ENCODE measurements at places on chromosomes 5 and 9.

DNA sequence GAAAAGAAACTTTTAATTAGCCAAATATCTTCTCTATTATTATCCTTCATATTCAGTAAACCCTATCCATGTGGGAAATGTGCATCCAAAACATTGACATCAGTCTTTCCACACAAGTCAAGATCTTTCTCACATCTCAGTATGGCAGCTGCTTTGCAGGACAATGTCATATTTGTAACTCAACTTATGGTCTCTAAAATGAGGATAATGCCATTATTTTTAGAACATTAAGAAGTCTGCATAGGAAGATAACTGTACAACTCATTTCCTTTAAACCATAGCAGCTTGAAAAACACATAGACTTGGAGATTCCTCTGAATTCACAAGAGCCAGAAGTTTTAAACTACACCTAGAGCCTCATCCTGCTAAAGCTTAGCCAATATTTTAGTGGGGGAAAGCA lies 43.7 kb downstream of the MCTP1 start:
- DNase-seq, result no peak

DNA sequence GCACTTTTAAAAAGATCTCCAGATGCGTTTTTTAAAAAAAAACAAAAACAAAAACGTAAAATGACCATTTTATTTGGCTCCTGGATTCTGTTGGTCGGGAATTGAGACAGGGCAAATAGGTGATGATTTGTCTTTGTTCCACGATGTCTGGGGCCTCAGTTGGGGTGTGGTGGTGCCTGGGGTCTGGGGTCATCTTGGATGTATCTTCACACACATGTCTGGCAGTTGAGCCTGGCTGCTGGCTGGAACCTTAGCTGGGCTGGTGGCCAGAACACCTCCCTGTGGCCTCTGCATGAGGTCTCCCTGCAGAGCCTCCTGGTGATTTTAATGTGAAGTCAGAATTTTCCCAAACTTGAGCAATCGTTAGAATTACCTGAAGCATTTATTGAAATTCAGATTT lies 42.5 kb upstream of the BASP1 start:
- DNase-seq, result no peak

GRCh38 chr9:70506159-70506558 lies 91.7 kb upstream of the KLF9 start:
- DNase-seq, result no peak

GRCh38 chr5:151688436-151688835 lies 1.7 kb upstream of the SPARC start:
- DNase-seq, result no peak

- no peak for DNase-seq
Measured at GRCh38 chr5:33260098-33260497, 180.7 kb upstream of the TARS1 start.

DNA sequence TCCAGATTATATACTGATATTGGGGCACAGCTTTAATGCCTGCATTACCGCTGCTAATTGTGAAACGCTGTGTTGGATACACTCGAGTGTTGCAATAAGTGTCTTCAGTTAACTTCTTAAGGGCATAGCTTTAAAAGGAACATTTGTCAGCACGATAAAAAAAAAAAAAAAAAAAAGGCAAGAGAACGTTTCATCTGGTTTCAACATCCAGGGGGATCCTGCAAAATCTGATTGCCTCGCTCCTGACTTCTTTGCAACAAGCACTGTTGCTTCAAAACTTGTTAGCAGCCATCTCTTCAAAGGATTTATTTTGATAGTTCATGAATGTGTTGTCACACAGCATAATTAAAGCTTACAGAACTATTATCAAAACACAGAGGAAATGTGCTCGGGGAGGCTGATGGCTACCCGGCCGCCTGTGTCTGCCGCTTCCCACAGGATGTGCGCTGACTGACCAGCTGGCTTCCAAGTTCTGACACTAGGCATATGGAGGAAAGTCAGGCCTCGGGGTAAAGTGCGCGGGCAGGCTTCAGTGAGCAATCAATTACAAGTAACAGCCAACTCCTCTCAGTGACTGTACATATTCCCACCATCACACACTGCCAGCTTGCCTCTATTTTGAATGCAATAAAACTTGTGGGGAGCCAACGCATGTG lies 77.7 kb downstream of the EBF1 start:
- DNase-seq, result no peak

GRCh38 chr5:151805414-151806223 lies 33.9 kb downstream of the G3BP1 start:
- no peak for DNase-seq

DNA sequence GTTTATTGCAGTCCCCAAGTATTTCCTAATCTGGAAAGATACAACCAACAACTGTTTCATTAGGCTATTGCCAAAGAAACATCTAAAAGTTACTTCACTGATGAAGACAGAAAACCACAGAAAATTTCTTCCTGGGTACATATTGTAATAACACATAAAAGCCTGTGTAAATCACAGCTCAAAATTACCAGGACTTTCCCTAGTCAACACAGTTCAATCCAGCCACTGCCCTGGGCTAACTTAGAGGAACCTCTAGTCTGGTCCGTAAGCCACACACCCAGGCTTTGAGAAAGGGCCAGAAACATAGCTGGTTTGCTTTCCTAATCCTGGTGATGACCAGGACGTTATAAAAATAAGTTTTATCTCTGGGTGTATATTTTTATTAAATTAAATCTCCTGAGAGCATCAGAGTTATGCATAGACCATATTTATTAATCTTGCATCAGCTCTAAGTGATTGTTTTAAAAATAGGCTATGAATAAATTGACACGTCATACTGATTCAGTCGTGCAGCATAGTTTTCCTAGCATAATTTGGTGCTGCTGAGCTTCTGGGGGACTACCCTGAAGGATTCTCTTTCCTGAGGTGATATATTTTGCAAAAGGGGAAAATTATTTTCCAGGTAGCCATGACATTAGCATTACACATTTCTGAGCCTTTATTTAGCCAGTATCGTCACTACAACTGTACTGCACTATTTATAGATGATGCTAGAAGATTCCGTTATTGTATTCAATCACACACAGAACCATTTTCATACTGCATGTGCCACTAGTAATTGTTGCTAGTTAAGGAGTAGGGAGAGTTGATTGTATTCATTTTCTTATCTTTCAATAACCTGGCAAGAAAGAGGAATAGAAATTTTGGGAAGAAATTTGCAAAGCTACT lies 12.6 kb upstream of the MUSK start:
- no peak for DNase-seq

GRCh38 chr5:170314541-170315095 lies 17.0 kb upstream of the LCP2 start:
- no peak for DNase-seq

- DNase-seq, result no peak
Measured at GRCh38 chr9:128494108-128494745, 10.3 kb upstream of the GLE1 start.

DNA sequence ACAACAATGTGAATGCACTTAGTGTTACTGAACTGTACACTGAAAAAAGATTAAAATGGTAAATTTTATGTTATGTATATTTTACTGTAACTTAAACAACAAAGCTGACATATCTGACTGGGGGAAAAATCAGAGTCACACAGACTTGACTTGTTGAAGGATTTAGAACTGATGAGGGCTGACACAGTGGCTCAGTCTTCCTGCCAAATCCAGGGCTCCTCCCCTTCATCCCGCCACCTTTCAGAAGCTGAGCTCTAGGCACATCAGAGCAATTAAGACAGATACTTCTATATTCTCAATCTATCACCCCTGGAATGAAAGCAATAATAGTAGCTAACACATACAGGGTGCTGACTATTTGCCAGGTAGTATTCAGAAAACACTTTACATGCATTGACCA lies 27.7 kb upstream of the TAS2R1 start:
- no peak for DNase-seq

DNA sequence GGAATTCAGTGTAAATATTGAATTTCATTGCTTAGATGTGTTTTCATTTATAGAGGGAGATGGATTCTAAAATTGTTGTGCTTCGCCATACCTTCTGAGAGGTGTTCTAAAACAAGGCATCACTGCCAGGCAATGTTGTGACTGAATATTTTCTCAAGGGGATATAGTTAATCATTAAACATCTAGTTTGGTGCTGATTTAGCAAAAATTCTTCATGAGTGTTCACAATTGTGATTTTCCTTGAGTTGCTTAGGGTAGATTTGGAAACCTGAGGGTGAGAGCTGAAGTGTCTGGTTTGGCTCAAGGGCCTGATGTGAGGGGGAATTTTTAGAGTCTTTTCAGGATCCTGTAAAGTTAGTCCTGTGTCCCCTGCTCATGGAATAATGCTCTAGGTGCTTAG lies 104.5 kb downstream of the MAT2B start:
- DNase-seq, result no peak

DNA sequence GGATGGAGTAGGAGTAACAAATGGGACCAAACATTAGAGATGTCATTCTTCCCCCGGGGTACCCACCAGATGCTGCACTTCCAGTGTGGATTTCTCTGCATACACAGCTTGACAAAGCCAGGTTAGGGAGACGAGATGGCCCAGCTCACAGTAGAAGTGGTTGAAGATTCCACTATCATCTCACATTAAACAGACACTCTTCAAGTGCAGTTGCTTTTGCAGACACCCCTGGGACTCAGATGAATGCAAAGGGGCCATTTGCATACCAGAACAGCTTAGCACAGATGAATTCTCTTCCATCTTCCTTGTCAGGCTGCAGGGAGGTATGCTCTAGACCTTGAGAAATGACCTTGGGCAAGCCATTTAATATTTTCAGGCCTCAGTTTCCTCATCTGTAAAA lies 12.6 kb upstream of the C5orf58 start:
- no peak for DNase-seq

- DNase-seq, result no peak
Measured at GRCh38 chr9:113566712-113567071, 103.2 kb downstream of the RGS3 start.

GRCh38 chr5:30103052-30103451 lies 1090.4 kb upstream of the CDH6 start:
- DNase-seq, result no peak

DNA sequence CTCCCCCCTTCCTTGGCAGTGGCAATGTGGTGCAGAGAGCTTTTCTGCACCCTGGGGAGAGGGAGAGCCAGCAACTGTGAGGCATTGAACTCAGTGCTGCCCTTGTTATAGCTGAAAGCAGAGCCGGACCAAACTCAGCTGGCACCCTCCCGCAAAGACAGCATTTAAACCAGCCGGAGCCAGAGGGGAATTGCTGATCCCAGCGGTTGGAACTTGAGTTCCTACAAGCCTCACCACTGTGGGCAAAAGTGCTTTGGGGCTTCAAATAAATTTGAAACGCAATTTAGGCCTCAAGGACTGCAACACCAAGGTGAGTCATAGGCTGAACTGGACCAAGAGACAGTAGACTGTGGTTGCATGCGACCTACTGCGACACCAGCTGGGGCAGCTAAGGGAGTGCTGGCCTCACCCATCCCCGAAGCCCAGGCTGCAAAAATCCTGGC lies 207.6 kb upstream of the CDKN2B start:
- no peak for DNase-seq

GRCh38 chr9:105447386-105447813 lies 434 bp upstream of the FSD1L start:
- DNase-seq, result no peak

DNA sequence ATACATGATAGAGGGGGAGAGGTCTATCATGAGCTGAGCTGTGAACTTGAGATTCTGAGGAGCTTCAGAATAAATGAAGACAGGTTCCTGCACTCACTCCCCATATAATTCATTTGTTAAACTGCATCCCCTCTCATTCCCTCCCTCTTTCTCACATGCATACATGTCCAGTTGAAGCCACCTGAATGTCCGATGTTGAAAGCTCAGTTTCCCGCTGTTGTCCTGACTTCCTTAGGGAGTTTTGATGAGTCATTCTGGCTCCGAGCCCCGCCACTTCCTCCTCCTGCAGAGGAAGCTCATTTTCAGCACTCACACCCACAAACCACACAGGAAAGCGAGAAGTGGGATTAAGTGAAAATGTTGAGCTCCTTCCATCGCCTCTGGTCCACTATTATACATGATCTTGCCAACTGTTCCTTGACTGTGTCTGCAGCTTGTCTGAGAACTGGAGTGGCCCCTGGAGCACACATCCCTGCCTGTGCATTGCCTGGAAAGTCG lies 121.2 kb downstream of the CEMIP2 start:
- no peak for DNase-seq

DNA sequence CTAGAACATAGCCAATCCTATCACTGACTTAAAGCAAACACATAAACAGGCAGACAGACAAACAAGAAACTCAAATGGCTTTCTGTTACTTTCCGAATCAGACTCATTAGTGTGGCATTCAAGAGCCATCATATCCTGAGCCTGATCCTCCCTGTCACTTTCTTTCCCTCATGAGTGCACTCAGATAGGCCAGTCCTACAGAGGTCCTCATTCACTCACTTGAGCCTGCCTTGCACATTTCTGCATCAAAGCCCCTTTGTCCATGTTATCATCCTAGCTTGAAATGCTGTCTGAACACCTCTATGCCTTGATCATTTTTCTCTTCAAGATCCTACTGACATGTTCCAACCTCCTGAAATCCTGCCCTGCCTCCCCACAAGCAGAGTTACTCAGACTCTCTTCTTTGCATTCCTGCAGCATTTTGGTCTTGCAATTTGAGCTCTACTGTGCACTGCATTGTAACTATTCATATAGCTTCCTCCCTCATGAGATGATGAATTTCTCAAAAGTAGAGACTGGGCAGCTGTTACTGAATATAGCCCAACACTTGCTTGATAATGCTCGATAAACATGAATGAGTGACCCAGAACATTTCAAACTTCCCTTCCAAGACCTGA lies 126.9 kb downstream of the PALM2AKAP2 start:
- no peak for DNase-seq

GRCh38 chr5:1052641-1053390 lies 44.2 kb downstream of the NKD2 start:
- no peak for DNase-seq

DNA sequence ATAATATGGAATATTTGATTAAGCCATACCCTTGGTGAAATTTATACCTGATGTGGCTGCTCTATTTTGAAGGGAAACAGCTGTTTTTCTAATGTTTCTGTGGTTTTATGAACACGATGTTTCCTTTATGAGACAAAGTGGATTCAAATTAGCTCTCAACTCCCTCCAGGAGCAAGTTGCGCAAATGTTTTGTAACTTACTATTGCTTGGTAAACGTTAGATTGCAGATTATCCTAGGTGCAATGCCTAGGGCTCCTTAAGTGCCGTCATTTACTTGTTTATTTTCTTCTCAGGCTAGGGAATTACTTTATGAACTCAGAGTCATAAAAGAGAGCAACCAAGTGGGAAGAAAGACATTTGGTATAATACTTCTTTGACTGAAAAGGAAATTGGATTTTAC lies 763.1 kb downstream of the TAF11L14 start:
- DNase-seq, result no peak

Data from activated naive CD4-positive, alpha-beta T cell treated with Interleukin-2 at 50 U/mL for 16 hours (primary cell).